ENCODE measurements at places on chromosomes 7 and 10. TPM values are rescaled to one million over a fixed set of nuclear protein-coding genes. Genes with fewer than 3 reads are reported as not detected.

- no peak for DNase-seq
These were observed 258.1 kb downstream of the PAXIP1 start for GRCh38 chr7:154744861-154745258.

DNA sequence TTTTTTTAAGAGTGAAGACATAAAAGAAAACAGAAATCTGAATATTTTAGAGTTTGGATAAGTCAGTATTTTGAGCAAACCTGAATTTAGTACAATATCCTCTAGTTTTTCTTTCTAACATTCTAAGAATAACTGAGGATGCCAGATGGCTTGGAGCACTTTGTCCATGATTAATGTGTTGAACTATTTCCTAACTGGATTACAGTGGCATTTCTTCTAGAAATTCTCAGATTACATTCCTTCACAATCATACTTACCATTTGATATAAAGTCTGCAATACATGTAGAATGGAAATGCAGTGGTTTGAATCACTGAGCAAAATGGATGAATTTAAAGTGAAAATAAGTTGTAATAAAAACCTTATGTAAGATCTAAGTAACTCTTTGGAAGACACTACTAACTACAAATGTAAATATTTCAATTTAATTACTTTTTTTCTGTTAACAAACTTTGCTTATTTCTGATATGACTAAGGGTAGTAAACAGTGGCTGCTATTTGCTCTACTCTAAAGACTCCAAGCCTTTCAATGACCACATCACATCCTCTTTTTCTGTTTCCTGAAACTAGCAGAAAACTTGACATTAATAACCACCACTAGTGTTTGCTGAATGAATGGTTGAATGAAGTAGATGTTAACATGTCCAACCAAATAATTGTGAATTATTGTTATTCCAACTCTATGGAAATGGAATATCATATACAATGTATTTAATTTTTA lies 102.8 kb downstream of the PRKG1 start:
- DNase-seq, result no peak

- no peak for DNase-seq
These were observed 41.6 kb upstream of the LYZL2 start for GRCh38 chr10:30671026-30671616.

DGKB gene
- 6.6 TPM for total RNA-seq

KLLN gene
- 0.62 TPM for total RNA-seq

Measured in occipital lobe (tissue), 3 donors.